ENCODE measurements at places on chromosomes 16 and 17.

GRCh38 chr17:60599220-60599619 lies 773 bp upstream of the PPM1D start:
- no peak for DNase-seq

DNA sequence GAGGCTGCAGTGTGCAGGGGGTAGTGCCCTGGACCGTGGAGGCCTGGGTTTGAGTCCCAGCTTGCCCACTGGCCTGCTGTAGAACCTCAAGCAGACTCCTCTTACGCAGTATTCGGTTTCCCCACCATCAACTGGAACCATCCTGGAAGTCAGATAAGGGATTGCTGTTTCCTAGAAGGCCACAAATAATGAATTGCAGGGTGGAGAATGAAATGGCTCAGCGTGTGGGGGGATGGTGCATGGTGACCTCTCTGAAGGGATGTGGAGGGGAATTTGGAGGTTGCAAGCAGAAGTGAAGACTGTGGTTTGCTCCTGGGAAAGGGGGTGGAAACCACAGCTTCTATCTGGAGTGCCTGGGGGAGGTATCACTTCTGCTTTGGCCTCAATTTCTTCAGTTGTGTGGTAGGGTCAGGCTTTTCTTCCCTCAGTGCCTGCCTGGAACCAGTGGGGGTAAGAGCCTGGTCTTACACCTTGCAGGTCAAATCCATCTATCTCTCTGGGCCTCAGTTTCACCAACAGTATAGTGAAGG lies 1.7 kb downstream of the ADGRG5 start:
- no peak for DNase-seq

DNA sequence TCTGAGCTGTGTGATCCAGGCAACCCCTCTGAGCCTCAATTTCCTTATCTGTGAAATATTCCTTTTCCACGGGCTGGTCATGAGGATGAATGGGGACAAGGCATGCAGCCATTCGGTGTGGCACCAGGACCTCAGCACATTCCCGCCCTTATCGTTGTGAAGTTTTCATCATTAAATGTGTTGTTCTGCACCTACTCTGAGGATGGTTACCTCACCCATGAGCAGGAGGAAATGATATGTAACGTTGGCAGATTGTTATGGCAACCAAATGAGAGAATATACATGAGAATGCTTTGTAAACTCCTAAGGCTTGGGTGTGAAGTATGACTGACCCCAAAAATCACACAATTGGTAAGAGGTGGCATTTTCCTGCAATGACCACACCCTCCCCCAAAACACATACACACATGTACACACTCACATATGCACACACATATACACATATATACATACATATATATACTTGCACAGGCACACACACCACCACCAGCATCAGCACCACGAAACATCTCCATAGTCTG lies 39.5 kb downstream of the SMARCE1 start:
- no peak for DNase-seq

GRCh38 chr17:76369804-76370203 lies 14.6 kb upstream of the SPHK1 start:
- DNase-seq, result peak; percentile 51

DNA sequence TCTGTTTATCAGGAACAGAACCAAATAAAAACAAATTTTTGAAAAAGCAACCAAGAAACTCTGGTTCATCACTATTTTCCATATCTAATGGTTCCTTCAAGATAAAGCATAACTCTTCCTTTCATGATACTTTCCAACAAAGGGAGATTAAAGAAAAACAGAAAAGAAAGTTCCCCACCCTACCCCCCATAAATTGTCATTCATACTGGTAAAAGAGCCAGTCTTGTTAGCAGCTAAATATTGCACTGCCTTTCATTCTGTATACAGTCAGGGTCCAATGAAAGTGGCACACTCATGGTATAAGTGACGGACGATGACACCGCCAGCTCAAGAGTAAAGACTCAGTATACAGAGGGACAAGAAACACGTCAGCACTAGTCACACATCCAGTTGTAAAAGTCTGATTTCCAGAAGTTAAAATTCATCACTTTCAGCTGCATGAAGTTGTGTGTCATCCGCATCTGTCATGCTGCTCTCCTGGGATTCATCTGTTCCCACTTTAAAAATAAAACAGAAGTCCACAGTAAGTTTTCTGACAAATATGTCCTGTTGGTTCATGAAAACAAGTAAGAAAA lies 68.5 kb downstream of the CDC27 start:
- no peak for DNase-seq

DNA sequence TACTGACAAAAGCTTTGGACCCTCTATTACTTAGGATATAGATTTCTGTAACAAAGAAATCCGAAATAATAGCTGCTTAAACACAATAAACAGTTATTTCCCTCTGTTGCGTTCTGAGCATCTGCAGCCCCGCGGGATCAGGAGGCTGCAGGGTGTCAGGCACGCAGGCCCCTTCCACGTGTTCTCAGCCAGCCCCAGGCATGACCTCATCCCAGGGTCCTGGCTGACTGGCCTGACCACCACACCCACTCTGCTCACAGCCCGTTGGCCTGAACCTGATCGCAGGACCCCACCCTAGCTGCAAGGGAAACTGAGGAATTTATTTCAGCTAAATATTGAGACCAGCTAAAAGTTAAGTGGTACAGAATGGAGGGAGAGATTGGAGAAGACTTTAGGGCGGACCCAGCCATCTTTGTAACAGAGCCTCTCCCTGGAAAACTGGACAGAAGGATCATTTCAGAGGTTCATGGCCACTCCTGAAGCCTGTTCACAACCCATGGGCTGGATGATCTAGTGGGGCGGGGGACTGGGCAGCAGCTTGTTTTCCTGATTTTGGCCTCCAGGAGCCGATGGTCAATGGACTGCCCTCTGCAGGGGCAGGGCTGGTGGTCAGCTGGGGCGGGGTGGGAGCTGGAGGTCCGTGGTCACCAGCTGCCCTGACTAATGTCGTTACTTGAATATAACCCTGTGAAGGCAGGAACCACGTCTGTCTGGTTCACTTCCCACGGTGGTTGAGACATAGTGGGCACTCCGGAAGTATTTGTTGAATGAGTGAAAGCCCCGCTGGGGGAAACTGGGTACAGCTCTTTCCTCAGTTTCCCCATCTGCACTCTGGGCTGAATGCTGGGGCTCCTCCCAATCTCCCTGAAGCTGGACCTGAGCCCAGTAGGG lies 10.9 kb downstream of the CETP start:
- DNase-seq, result no peak

GRCh38 chr17:13986855-13987254 lies 82.4 kb upstream of the COX10 start:
- no peak for DNase-seq

GRCh38 chr17:43556292-43556691 lies 10.2 kb upstream of the ETV4 start:
- DNase-seq, result no peak

DNA sequence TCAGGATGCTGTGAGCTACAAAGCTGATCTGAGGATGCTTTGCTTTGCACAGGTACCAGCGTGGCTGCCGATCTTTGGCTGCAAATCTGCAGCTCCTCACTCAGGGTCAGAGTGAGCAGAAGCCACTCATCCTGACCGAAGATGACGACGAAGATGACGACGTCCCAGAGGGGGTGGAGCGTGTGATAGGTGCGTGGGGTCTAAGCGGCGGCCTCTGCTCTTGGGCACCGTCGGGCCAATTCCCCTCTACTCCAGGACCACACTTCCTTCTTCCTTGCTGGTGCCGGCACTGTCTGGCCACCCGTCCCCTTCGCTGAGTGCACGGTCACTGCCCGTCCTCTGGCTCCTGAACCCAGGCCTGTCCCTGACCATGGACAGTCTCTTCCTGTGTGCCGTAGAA lies 34.0 kb downstream of the ZNF750 start:
- DNase-seq, result no peak

DNA sequence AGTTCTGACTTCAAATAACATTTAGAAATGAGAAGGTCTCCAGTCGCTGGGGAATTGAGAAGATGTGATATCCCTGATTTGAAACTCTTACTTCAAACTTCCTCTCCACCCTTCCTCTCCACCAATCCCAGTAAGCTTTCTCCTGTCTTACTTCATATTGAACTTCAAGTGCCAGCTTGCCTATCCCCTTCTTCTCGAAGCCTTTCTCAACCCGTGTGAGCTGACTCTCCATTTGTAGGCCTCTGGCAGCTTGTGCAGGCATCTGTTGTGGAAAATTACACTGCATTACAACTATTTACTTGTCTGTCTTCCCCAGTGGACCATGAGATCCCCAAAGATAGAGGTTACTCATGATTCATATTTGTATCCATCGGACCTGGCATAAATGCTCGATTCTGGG lies 280.8 kb upstream of the CDH5 start:
- DNase-seq, result no peak

- no peak for DNase-seq
These were observed 25.4 kb upstream of the ITGB4 start for GRCh38 chr17:75695830-75696271.

- no peak for DNase-seq
These were observed 219.8 kb downstream of the KATNIP start for GRCh38 chr16:27769561-27770255.

- DNase-seq, result no peak
These were observed 40.9 kb upstream of the CCNF start for GRCh38 chr16:2388139-2388874.

- peak; percentile 94 for DNase-seq
These were observed 41.0 kb downstream of the RAI1 start for GRCh38 chr17:17722081-17722905.

DNA sequence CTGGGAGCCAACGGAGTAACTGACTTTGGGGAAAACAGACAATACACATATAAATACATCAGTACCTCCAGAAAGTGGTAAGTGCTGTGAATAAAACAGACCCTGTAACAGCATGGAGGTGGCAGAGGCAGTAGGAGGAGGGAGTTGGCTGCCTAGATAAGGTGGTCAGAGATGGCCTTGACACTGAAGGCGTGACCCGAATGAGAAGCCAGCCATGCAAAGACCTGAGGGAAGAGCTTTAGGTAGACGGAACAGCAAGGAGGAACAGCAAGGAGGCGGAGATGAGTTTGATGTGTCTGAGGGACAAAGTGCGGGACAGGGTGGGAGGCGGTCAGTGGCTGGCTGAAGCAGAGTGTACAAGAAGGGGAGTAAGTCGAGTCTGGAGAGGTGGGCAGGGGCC lies 8.1 kb upstream of the SLC6A4 start:
- no peak for DNase-seq

- no peak for DNase-seq
These were observed 112.2 kb downstream of the AATF start for GRCh38 chr17:37060928-37061327.

DNA sequence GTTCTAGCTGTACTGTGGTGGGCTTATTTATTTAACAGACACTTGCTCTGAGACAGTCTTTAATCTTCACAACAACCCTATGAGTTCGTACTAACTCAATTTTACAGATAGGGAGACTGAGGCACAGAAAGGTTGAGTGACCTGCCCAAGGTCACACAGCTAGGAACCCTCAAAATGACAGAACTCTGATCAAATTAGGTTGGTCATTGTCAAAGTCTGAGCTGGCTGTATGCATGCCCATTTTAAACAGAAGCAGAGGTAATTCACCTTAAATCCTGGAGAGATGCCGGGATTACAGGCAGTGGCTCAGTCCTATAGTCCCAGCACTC lies 24.9 kb downstream of the LAT start:
- no peak for DNase-seq

DNA sequence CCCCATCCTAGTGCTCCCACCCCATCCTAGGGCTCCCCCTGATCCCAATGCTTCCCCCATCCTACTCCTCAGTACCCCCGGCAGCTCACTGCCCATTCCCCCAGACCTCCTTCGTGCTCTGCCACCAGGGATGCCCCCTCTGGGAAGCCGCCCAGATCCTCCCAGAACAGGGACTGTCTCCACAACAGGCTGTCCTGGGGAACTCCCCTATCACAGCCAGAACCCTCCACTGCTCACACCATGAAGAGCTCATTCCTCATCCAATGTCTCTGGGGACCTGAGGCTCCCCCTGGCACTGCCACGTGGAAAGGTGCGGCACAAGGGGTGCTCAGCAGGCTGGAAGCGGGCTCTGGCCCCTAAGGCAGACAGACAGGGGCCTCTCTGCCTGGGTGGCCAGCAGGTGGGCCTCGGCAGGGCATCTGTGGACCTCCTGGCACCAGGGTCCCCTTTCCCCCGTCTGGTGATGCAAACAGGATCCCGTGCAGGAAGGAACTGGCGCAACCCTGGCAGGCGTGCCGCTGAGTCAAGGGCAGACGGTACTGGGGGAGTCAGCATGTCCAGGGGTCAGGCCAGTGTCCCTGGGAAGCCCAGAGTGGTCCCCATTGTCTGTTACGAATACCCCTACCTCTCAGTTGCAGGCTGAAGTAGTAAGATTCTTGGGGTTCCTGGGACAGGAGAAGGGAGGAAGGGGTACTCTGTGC lies 14.8 kb upstream of the PVALEF start:
- no peak for DNase-seq

DNA sequence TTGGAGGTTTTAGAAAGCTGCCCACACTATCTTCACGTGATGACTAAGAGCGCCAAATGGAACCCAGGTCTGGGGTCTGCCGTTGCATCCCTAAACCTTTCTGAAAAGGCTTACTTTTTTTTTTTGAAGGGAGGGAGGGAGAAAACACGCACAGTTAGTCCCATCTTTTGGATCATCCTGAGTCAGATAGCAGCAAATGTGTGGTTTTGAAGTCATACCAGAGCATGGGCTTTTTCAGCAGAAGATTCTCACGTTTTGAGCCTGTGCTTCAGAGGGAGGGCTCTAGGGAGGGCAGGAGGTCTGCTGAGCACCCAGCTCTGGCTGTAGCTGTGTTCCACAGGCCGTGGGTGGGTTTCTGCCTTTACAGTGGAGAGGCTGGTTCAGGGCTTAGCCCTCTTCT lies 194.7 kb downstream of the SNX29 start:
- DNase-seq, result no peak

DNA sequence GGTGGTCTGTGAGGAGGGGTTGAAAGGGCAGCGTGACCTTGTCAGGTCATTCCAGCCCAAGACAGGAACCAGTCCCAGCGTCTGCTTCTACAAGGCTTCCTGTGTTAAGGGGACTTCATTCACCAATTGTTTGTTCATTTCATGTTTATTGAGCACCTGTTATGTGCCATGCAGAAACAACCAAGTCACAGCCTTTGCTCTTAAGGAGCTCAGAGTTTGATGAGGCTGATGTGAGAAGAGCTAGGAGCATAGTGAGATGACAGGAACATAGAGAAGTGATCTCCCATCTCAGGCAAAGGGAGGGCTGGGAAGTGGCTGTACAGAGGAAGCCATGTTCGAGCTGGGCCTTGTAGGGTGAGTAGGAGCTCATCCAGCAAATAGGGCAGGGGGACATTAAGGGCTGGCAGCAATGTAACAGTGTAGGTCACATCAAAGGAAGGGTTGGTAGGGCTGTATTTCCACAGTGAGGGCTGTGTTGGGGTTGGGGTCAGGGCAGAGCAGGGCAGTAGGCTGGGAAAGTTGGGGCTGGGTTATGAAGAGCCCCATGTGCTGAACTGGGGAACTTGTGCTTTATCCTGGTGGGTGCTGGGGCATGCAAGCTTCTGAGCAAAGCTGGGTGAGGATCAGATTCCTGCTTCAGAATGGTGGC lies 79.8 kb downstream of the ARHGAP23 start:
- no peak for DNase-seq
